ENCODE measurements at places on chromosomes 7 and 10. TPM values are rescaled to one million over a fixed set of nuclear protein-coding genes. Genes with fewer than 3 reads are reported as not detected.

GRCh38 chr10:32713560-32713959, 244.5 kb downstream of the ITGB1 start:
- DNase-seq = no peak

DNA sequence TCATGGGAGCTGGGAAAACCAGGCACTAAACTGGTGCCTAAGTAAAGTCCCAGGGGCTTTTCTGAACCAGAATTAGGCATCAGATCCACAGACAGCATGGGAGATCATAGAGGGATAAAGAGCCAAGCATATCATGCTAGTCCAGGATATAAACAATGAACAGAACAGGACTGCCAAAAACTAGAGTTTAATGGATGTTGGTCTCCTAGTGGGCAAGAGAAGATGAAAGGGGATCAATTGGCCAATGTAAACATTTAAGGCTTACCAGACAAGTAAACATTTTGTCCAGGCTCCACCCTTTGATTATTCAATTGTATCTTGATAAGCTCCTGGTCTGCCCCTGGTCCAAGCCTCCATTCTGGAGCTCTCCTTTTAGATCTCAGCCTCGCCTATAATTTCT, 18.9 kb downstream of the MACC1 start:
- DNase-seq = no peak

DNA sequence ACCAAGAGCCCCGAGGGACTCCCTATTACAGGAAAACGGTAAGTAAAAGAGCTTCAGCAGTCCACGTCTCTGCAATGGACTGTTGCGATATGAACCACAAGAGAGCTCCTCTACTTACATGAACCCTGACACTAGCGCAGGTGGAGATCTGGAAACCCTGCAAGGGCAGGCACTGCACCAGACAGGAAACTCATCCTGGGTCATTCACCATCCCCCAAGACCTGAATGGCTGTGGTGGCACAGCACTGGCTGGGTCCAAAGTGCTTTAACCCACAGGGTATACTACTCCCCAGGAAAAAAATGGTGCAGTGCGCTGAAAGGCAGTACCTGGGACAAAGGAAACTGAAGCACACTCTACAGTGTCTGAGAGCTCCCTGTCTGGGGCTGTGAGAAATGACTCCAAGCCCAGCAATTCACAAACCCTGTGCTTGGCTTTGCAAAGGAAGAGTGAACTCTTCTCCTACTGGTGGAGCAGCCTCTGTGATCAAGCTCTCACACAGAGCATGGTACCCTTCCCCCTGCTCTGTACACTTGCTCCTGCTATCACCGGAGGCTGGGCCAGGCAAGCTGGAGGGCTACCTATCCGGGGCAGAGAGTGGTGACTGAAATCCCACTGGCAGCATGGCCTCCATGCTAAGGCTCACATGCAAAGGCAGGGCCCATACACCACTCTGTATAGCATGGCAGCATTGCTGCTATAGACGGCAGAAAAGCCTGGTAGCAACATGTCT, 44.9 kb downstream of the HIBADH start:
- no peak for DNase-seq

DNA sequence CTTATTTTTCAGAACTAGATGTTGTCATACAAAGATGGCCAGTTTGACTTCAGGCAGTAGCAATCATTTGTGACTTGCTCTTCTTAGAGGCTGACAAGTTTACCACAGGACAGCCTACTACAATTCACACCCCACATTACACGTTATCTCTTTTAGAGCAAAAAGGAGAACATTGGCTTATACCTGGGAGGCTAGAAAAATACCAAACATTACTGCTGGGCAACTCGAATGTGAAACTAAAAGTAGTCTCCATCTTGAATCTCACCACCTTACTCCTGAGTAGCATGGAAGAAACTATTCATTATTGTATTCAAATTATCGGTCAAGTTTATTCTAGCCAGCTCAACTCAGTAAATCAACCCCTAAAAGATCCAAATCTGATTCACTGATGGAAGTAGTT, 90.7 kb upstream of the TMEM26 start:
- DNase-seq = no peak

Gene NKX1-2
- total RNA-seq = not detected

Gene SFTPA1
- total RNA-seq = not detected

DNA sequence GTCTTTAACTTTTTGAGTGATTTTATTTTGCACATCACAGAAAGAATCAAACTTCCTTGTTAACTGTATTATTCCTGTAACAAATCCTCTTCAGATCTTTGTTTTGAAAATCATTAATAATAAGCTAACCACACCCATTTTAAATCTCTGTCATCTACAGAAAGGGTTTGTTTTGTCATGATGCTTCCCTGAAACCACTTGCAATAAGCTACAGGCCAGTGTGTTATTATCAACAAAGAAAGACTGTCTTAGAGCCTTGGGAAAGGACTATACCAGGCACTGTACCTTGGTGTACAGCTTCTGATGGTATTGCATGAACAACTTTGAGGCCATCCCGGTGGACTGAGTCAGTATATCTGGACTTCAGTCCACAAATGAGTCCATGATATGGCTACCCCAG, 145.3 kb upstream of the FAM3C start:
- no peak for DNase-seq

- no peak for DNase-seq
These were observed 2.8 kb upstream of the SAP25 start for GRCh38 chr7:100576384-100576993.

DNA sequence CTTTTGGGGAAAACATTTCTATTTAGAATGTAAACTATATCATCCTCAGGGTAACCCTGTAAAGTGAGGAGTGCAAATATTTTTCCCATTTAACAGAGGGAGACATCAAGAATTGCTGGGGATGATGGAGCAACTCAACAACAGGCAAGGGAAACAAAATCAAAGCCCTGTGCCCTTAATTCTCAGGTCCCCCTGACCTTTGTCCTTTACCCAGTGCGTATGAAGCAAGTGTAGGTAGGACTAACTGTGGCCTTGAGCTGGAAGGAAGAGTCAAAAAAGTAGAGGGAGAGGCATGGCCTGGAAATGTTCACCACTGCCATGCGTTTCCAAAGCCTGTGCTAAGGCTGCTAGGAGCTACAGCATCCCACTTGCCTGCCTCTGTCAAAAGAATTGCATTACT, 896.9 kb downstream of the LRMDA start:
- no peak for DNase-seq

- no peak for DNase-seq
These were observed 210.7 kb upstream of the MDFIC start for GRCh38 chr7:114711241-114711640.

DNA sequence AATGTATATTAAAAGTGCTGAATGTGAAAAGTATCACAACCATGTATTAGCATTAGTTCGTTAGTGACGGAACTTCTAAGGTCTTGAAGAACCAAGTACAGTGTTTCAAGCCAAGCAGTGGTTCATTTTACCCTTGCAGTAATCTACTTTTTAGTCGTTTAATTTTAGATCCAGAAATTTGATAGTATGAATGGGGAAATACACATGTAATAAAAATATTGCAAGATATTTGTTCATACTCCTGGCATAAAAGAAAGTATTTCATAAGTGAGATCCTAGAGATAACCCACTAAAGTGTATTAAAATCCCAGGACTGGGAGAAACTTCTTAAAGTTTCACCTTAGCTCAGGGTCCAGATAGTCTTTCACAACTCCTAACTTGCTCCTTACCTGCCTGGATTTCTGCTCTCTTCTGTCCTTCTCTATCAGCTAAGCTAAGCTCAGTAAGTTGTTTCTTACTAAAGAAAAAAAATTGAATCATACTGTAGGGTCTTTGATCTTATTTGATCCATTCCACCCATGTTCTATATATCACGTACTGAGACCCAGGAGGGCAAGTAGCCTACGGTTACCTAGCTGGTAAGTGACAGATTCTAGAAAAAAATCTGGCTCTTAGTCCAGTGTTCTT, 1.5 kb downstream of the BCAP29 start:
- DNase-seq = no peak

Gene LRRC4
- 16.1 TPM for total RNA-seq

Gene GNAI1
- total RNA-seq = 19.8 TPM

Gene OLAH
- 1.1 TPM for total RNA-seq

GRCh38 chr10:27611744-27612550, 107.8 kb downstream of the RAB18 start:
- DNase-seq = no peak

Gene CLCN1
- total RNA-seq = not detected

DNA sequence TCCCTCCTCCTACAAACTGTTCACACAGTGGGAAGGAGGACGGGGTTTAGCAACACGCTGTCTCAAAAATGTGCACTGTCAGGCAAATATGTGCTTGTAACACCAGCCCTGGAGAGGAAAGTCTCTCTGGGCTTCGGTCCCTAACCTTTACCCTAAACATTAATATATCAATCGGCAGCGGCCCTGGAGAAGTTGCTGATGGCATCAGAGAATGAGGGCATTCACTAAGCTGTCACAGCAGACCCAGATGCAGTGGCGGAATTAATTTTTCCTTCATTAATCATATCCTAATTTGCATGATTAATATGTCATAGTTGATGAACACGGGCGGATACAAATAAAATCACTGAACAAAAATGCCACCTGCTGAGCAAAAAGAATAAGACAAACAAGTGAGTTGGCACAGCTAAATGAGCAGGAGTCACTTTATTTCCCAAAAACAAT, 45.2 kb upstream of the INSIG1 start:
- DNase-seq = no peak

Gene TRIM74
- 0.31 TPM for total RNA-seq

GRCh38 chr7:136890399-136890798, 21.9 kb downstream of the CHRM2 start:
- DNase-seq = no peak

Gene UCN3
- not detected for total RNA-seq

Gene GNAT3
- not detected for total RNA-seq

Gene PILRB
- 31.0 TPM for total RNA-seq

DNA sequence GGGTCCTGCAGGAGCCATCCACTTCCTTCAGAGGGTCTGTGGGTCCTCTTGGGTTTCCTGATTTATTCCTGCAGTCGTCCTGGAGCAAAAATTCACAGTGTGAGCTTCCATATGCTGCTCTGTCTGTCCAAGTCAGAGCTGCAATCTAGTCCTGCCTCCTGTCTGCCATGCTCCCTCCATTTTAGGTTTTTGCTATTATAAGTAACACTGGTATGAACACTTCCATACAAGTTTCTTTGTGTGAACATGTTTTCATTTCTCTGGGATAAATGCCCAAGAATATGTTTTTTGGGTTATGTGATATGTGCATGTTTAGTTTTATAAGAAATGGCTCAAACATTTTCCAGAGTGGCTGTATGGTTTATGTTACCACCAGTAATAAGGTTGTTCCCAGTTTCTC, 188.1 kb downstream of the ACTR3B start:
- no peak for DNase-seq

DNA sequence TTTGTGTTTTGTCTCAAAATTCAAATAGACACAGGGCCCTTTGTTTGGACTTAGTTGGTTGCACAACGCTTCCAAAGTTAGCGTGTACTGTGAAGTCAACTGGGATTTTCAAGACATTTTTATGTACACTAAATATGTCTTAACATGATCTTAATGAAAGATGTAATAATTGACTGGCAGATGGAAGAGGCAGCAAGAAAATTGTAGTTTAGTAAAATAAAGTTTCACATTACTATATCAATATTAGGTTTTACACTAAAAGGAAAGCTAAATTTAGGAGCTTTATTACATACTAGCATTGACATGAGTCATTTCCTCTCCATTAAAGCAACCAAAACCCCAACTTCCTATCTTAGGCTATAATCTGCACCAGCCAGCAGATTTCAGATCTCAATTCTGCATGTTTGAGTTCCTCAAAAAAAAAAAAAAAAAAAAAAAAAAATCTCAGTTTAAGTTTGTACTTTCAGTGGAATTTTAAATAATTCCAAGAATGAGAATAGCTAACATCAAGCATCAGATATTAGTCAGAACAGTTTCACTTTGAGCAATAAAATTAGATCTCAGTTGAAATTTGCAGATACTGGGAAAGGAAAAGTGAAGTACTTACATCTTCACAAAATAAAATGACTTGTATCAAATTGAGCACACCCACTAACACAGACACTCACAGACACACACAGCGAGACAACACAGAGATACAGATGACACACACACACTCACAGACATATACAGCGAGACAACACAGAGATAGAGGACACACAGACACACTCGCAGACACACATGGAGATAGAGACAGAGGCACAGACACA, 346.6 kb upstream of the KLF6 start:
- DNase-seq = peak; percentile 94

- DNase-seq = no peak
These were observed 23.0 kb upstream of the C7orf33 start for GRCh38 chr7:148567524-148567923.

Gene AZGP1
- not detected for total RNA-seq

Gene FBXL13
- total RNA-seq = 0.37 TPM

GRCh38 chr7:83040484-83040883, 122.2 kb downstream of the PCLO start:
- no peak for DNase-seq

Gene CELF2
- total RNA-seq = not detected

- no peak for DNase-seq
These were observed 103.1 kb downstream of the SEMA3C start for GRCh38 chr7:80815733-80816132.
